ENCODE measurements at places on chromosomes 13 and 19.

- DNase-seq, result no peak
Measured at GRCh38 chr13:113666951-113667701, at the start of gene GRK1. Gene GRK1 (plus strand): TSS chr13:113667219. CDS start chr13:113667387, 168 bp downstream.

GRCh38 chr13:106675311-106675710 is 107.4 kb upstream of the ARGLU1 start:
- no peak for DNase-seq

GRCh38 chr19:29680447-29680846 is 15.2 kb downstream of the PLEKHF1 start:
- peak; percentile 94 for DNase-seq

DNA sequence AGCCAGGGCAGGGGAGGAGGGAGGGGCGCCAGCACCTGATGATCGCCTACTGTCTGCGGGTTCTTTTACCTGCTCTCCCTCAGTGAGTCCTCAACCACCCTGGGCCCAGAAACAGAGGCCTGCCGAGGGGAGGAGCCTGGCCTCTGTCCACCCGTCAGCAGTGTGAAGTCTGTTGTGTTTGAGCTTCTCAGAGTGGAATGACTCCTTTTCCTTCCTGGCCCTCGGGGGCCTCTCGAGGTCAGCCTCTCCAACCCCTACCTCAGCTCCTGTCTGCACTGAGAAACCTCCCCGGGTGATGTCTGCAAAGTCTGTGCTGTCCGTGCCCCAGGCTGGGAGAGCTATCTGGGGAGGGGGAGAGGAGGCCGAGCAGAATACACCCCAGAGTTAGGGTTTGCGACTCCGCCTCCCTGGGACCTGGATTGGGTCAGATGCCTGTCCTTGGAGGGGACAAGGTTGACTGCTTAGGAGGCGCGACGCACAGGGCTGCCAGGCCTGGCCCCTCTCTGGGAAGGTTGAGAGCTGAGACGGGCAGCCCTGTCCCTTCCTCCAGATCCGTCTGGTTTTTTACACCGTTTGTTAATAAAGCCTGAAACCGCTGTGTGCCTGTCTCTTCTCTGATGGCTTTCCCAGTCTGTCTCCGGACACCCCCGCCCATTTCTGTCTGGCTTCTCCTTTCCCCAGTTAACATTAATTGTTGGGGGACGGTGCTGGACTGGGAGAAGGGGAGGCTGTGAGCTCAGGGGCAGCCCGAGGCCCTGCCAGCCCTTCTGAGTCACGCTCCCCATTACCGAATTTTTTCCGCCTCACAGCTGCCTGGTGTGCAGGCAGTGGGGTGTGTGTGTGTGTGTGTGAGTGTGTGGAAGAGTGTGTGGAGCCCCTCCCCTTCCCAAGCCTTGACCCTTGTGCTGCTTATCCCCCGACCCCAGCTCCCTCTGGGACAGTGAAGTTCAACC is 989 bp upstream of the SSC5D start:
- DNase-seq, result peak; percentile 40

- no peak for DNase-seq
Measured at GRCh38 chr13:30851697-30852096, 54.4 kb upstream of the MEDAG start.

DNA sequence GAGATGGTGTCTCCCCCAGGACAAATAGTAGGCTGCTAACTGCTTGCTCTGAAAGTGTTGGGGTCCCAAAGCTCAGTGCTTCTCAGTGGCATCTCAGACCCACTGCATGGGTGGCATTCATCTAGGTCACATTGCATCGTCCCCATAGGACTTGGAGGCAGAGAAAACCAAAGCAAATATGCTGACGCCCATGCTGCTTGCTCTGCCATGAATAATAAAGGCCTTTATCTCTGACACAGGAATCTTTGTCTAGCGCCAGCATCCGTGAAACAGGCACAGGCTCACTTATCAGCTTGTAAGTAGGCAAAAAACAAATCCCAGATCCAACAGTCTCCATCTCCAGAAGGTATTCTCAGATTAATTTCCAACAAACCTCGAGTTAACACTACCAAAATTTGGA is 18.9 kb upstream of the IPO5 start:
- DNase-seq, result no peak

GRCh38 chr19:49481020-49481683 is 6.3 kb upstream of the RPL13A start:
- no peak for DNase-seq

DNA sequence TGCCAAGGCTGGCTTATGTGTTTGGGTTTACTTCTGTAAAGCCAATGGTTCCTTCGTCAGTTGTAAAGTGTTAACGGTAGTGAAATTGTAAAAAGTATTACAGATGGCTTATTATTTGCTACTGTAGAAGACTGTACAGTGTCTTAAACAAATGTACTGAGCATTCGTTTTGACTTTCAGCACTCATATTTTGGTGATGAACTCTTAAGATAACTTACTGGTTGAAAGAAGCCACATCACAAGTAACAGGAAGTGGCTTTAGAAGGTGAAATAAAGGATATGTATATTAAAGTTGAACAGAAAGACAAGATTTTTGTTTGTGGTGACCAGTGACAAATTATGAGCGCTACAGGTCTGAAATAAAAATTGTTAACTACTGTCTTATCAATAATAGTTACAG is 64.2 kb downstream of the URI1 start:
- peak; percentile 41 for DNase-seq

DNA sequence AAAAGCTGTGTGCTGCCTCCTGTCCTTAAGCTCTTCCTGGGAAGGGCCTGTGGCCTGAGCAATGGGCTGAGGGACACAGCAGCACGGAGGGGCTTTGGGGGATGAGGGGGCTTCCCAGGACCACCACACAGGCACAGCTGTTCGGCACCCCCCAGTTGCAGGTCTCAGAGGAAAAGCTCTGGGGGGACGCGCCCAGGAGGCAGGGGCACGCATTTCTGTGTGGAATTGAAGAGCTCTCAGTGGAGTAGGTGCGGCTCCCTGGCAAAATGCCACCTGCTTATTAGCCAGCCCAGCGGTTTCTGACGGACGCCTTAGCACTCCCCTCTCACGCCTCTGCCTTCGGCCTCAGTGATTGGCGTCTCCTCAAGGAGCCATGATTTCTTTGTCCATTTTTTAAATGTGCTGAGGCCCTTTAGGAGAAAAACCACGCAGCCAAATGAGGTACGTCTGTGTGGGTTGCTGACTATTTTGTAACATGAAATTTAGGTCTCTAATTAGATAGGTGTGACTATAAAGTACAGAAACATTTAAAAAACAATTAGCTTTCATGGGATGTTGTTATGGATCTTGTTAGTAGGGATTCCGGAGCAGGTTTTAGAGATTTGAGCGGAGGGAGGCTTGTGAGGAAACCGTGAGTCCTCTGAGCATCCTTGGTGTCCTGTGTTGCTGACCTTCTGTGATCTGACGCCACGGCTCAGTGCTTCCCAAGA is 4.0 kb downstream of the MCF2L start:
- no peak for DNase-seq

- no peak for DNase-seq
Measured at GRCh38 chr13:77653301-77653700, 44.2 kb upstream of the SLAIN1 start.

GRCh38 chr19:18202778-18203407 is 949 bp downstream of the RAB3A start:
- DNase-seq, result no peak

DNA sequence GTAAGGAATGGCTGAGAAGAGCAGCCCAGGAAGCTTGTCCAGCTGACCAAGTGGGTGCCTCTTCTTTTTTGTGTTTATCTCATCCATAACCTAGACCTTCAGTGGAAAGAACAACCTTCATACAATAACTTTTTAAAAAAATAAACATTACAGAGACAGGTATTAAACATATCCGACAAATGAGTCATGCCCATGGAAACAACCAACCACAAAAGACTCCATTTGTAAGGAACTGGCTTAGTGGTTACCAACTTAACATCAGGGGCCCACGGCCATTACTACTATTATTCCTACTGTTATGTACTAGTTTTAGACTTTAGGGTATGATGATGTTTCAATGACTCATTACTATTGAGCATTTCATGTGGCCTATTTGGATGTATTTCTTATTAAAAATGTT is 191.7 kb upstream of the SERP2 start:
- no peak for DNase-seq

GRCh38 chr13:39326469-39327171 is 276.4 kb downstream of the LHFPL6 start:
- DNase-seq, result no peak

DNA sequence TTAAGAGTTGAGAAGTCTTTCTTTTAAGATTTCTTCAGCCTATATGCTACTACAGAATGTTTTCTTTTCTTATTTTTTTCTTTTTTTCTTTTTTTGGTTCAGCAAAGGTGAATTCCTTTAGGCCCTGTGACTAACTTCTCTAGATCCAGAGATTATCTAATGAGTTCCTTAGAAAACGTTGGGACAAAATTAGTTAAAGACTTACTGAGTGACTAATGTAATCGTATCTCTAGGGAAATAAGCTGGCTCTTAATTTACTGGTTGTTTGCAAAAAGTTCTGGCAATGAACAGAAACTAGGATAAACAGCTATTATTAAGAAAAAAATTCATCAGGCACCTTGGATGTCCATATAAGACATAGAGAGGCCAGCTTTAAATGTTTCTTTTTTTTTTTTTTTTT is 30.7 kb upstream of the CSNK1A1L start:
- no peak for DNase-seq

- no peak for DNase-seq
Measured at GRCh38 chr13:77752512-77753069, 55.1 kb downstream of the SLAIN1 start.

Data from activated CD4-positive, alpha-beta T cell treated with anti-CD3 and anti-CD28 coated beads, Interleukin-2, Interleukin-6, amounts not matched to agents 100 ng/mL and 50 ng/mL, durations not matched to agents 16 hours and 8 hours (primary cell).